ENCODE measurements at places on chromosomes 2 and 18.

DNA sequence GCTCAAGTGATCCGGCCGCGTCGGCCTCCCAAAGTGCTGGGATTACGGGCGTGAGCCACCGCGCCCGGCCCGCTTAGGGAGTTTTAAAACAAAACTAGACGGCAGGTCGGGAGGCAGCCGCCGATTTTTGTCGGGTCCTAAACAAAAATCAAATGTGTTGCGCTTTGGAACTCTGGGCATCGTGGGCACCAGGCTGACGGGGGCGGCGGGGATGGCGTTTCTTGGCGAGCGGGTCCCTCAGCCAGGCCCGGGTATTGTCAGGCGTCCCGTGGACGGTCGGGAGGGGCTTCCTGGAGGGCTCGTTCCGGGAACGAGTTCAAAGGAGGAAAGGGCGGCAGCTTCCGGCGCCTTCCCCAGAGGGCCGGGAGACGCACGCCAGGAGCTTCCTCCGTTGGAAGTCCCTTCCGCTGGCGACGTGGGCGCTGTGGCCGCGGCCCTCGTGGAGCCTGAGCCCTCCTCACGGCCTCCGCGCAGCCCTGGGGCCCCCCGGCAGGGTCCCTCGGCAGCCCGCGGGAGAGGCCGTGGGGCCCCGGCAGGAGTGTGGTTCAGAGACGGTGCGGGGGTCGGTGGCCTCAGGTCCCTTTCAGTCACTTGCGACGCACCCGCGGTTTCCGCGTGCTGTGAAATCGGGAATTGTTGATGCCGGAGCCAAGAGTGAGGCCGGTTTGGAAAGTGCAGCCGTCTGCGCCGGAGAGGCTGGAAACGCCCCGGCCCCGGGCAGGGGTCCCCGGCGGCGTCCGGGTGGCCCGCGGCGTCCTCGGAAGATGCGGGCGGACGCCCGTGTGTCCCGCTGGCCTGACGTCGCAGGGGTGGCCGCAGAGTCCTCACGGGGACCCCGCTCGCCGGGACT is 59.3 kb downstream of the EMILIN2 start:
- no peak for DNase-seq

- no peak for DNase-seq
Measured at GRCh38 chr2:62477573-62477972, 28.4 kb downstream of the TMEM17 start.

DNA sequence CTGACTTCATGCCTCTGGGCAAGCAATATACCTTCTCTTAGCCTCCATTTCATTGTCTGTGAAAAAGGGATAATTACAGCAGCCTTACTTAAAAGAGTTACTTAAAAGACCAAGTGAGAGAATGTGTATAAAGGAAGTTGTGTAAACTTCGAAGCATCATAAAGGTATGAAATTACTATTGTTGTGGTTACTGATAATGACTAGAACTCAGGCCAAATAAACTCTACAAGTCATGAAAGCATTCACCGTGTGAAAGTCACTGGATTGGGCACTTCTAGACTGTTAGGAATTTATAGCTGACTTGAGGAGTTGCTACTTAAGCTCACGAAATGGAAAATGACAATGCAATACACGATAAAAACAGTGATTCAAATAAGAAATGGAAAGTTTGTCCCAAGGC is 67.4 kb upstream of the HAAO start:
- DNase-seq, result no peak

DNA sequence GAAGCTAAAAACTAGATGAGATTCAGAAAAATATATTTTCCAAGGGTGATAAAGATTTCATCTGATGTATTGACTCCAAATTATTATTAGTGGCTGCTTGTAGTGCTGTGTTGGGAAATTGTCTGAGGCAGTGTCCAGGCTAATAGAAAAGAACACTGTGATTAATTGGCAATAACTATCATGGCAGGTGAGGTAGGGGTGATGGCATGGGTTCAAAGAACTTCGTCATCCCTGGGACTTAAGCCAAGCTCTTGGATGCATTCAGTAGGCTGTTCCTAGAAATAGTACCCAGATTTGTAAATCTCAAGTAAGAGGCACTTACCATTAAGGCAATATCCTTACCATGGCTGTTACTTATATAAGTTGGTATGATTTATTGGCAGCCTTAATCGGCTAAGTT is 13.2 kb upstream of the RAPGEF4 start:
- no peak for DNase-seq

GRCh38 chr18:78071166-78071710 is 821.6 kb downstream of the GALR1 start:
- DNase-seq, result no peak

GRCh38 chr2:23541503-23542229 is 156.7 kb downstream of the KLHL29 start:
- DNase-seq, result no peak

GRCh38 chr2:156541706-156542105 is 105.5 kb downstream of the GPD2 start:
- DNase-seq, result no peak

- no peak for DNase-seq
Measured at GRCh38 chr2:118386641-118387302, 298.5 kb downstream of the INSIG2 start.

- no peak for DNase-seq
Measured at GRCh38 chr2:214995926-214996670, 142.3 kb downstream of the ABCA12 start.

- no peak for DNase-seq
Measured at GRCh38 chr18:58538604-58539386, 90.1 kb downstream of the ALPK2 start.

GRCh38 chr2:27993402-27993787 is 102.9 kb downstream of the BABAM2 start:
- no peak for DNase-seq

Measured in left renal cortex interstitium (tissue), 4 donors.